ENCODE measurements at places on chromosomes 1 and 21. TPM values are rescaled to one million over a fixed set of nuclear protein-coding genes. Genes with fewer than 3 reads are reported as not detected.

DNA sequence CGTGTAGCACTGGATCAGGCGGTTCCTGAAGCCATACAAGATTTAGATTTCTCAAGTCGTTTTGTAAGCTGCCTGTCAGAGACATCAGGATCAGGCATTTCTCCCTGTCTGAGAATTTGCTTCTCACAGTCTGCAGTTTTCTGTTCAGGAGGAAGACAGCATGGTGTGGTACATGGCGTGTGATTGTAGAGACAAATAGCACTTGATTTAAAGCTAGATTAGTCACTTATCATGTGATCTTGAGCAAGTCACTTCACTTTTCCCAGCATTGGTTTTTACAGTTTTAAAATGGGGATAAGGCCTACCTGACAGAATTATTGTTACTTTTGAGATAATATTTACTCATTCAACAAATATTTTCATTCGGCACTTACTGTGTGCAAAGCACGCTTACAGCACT lies 63.3 kb downstream of the AK4 start:
- DNase-seq: no peak

- DNase-seq: no peak
These were observed 51.9 kb downstream of the SYT2 start for GRCh38 chr1:202658251-202658759.

- no peak for DNase-seq
These were observed 134.4 kb upstream of the SMYD2 start for GRCh38 chr1:214146523-214146922.

ATP6V1G3 gene
- not detected for total RNA-seq

- DNase-seq: no peak
These were observed 27.7 kb upstream of the VWA5B1 start for GRCh38 chr1:20262810-20263534.

DNA sequence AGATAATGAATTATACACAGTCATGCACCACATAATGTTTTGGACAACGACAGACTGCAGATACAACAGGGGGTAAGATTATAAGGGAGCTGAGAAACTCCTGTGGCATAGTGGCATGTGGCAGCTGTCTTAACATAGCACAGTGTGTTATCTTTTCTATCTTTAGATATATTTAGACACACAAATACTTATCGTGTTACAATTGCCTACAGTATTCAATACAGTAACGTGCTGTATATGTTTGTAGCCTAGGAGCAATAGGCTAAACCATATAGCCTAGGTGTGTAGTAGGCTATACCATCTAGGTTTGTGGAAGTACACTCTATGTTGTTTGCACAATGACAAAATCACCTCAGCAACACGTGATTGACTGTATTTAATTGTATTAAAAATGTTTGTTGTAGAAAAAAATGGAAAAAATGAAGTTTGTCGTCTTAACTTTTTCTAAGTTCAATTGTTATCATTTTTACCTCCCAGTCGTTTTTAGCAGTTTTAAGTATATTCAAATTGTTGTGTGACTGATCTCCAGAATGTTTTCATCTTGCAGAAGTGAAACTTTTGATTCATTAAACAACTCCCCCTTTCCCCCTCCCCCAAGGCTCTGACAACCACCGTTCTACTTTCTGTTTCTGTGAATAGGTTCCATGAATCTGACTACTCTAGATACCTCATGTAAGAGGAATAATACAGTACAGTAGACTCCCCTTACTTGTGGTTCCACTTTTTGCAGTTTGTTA lies 351.0 kb upstream of the B3GALT2 start:
- peak; percentile 61 for DNase-seq

CACHD1 gene
- 0.11 TPM for total RNA-seq

DNA sequence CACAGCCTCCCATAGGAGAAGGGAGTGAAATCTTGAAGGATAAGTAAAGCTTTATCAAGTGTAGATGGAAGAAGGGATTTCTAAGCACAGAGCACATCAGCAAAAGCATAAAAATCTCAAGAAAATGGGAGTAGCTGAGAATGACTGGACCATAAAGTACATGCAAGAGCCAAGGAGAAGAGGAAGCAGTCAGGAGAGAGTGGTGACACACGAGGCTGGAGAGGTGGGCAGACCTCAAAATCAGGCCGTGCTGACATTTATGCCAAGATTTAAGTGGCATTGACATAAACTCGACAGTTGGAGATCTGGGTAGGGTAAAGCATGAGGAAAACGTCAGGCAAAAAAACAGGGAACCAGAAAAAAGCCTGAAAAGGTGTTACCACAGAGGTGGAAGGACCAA lies 62.3 kb downstream of the GFI1 start:
- no peak for DNase-seq

KCTD3 gene
- 5.6 TPM for total RNA-seq

ADAMTS4 gene
- total RNA-seq: 0.89 TPM

CFHR4 gene
- not detected for total RNA-seq

SPATA1 gene
- total RNA-seq: 3.0 TPM

SPRR5 gene
- total RNA-seq: not detected

GRCh38 chr21:43805275-43805800 lies 16.0 kb downstream of the RRP1 start:
- no peak for DNase-seq

DNA sequence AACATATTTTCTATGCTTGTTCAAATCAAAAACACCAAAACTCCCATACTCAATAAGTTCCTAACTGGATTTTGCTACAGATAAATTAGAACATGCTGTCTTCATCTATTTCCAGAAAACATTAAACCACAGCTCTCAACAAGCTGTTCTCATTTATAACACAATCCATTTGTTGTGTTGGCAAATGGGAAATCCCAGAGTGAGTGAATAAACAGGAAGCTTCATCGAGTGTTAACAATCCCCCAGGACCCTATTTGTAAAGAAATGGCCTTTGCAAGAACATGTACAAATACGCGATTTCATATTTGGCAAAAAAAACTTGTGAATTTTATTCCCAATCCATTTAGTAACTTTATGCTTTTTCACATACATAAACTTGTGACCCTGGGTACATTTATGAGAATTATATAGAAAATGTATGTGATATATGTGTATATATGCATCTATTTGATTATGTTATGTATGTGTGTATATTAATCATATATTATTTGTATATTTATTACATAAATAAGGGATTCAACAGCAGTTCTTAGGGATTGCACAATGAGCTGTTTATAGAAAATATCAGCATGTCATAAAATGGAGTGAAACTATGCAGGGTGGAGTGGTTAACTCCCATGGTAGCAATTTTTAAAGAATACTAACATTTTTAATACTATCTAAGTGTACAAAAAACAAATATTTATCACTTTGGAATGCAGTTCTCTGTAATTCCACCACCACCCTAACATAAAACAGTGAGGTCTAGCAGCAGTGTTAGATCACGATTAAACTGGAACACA lies 160.0 kb downstream of the NEGR1 start:
- no peak for DNase-seq

- no peak for DNase-seq
These were observed 4.5 kb downstream of the LCE2D start for GRCh38 chr1:152667648-152668047.

ADORA1 gene
- not detected for total RNA-seq

- no peak for DNase-seq
These were observed 11.3 kb upstream of the TNFRSF25 start for GRCh38 chr1:6477039-6477820.

DNA sequence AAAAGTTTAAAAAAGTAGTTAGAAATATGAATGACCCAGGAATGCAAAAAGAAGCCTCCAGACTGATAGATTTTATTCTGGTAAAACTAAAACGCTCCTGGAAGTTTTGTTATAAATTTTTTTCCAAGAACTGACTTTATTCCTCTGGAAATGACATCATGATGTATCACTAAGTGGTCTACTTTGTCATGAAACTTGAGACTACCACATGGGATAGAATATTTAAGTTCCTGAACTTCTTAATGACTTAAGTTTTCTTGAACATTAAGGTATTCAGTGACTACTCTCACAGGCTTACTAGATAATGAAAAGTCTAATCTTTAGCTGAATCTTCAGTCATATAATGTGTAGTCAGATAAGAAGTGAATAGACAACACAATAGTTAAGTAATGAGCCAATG lies 842.2 kb downstream of the USP25 start:
- DNase-seq: no peak

TDRD5 gene
- not detected for total RNA-seq

GRCh38 chr1:21818656-21819055 lies 6.6 kb downstream of the LDLRAD2 start:
- no peak for DNase-seq

SYPL2 gene
- total RNA-seq: not detected

- no peak for DNase-seq
These were observed 99.2 kb downstream of the PHTF1 start for GRCh38 chr1:113660088-113660487.

DNA sequence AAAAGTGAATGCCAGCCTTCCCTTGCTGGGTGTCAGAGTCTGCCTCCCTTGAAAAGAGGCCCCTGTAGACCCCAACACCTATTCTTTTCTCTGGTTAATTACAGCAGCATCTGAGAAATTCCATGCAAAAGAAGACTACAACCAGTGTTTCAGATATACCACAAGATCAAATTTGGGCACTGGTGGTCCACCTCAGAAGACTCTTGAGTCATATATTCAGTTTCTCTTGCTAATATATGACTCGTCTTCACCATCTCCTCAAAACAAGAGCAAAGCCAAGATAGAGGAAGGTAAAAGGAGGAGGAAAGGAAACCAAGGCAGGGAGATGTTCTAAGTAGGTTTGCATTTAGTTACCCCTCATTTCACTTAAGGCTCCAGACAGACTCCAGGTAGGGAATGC lies 259.9 kb downstream of the ZNF648 start:
- no peak for DNase-seq

GRCh38 chr1:24193046-24193445 lies 6.0 kb upstream of the IFNLR1 start:
- no peak for DNase-seq

KPRP gene
- total RNA-seq: not detected

BACH1 gene
- 38.7 TPM for total RNA-seq

C1orf52 gene
- total RNA-seq: 29.6 TPM

NR5A2 gene
- total RNA-seq: 0.11 TPM

DNA sequence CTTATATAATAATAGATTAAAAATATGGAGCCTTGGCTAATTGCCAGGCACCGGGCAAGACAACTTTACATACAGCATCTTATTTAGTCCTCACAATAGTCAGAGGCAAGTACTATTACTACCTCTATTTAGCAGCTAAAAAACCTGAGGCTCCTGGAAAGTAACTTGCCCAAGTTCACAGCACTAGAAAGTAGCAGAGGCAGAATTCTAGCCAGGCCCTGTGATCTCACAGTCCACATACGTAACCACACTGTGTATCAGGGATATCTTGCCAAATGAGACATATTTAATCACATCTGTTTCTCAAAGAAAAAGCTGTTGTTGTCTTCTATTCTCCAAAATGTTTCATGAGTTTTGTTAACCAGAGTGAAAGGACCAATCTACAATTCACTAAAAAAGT lies 378.5 kb downstream of the PLPP3 start:
- DNase-seq: no peak

GRCh38 chr1:224897529-224898327 lies 31.7 kb upstream of the DNAH14 start:
- no peak for DNase-seq

ASAP3 gene
- not detected for total RNA-seq

- no peak for DNase-seq
These were observed 574.2 kb upstream of the ADGRL2 start for GRCh38 chr1:81226603-81226928.

- DNase-seq: no peak
These were observed 27.0 kb downstream of the ZZZ3 start for GRCh38 chr1:77655431-77655974.

- no peak for DNase-seq
These were observed 160.9 kb upstream of the FMN2 start for GRCh38 chr1:239930686-239931262.

GRCh38 chr1:14347776-14348175 lies 250.7 kb upstream of the KAZN start:
- no peak for DNase-seq

KANK4 gene
- not detected for total RNA-seq

DNA sequence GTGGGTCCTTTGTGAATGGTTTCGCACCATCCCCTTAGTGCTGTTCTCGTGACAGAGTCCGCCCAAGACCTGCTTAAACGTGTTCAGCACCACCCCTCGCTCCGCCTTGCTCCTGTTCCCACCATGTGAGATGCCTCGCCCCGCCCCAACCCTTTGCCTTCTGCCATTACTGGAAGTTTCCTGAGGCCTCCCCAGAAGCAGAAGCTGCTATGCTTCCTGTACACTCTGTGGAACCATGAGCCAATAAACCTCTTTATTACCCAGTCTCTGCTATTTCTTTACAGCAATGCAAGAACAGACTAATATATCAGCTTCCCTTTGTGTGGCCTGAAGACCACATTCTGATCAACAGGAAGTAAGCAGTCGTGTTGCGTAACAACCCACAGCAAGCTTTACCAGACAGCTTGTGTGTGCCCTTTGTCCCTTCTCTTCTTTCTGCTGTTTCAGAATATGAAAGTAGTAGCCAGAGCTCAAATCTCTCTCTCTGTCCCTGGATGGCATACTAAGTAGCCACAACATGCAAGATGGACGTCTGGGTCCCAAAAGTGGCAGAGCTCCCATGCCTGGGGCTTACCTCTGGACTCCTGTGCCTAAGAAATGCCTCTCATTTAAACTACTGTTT lies 14.1 kb downstream of the HENMT1 start:
- DNase-seq: peak; percentile 94

GRCh38 chr1:220307607-220308006 lies 35.4 kb upstream of the RAB3GAP2 start:
- no peak for DNase-seq

GRCh38 chr1:69919129-69919921 lies 286.1 kb downstream of the LRRC40 start:
- DNase-seq: no peak

LRRC39 gene
- 1.00 TPM for total RNA-seq
